ENCODE measurements at places on chromosomes 5 and 9.

- H3K36me3 ChIP-seq = peaks cover 16% of the 10 kb centered on the region
- no peak overlapping the region for H3K27ac ChIP-seq
- H3K27me3 ChIP-seq = no peaks in the 10 kb centered on the region
- H3K4me1 ChIP-seq = peaks cover 49% of the 10 kb centered on the region
- no peak for DNase-seq
These were observed 212.0 kb downstream of the ARHGAP26 start for GRCh38 chr5:142981886-142982820.

- H3K4me3 ChIP-seq = no peak overlapping the region
- no peak for DNase-seq
- no peaks in the 10 kb centered on the region for H3K4me1 ChIP-seq
- peaks cover 4% of the 10 kb centered on the region for H3K27me3 ChIP-seq
These were observed 25.1 kb downstream of the GDNF start for GRCh38 chr5:37814699-37815098.

GRCh38 chr5:141343953-141344463, 379 bp downstream of the PCDHGA3 start:
- no peak for DNase-seq
- peak overlapping the region; percentile 61 for H3K4me3 ChIP-seq
- no peak overlapping the region for H3K27ac ChIP-seq
- H3K27me3 ChIP-seq = peaks cover 13% of the 10 kb centered on the region
- H3K36me3 ChIP-seq = no peaks in the 10 kb centered on the region

- no peak overlapping the region for H3K27ac ChIP-seq
- no peak for DNase-seq
- no peaks in the 10 kb centered on the region for H3K4me1 ChIP-seq
- peaks cover 1% of the 10 kb centered on the region for H3K27me3 ChIP-seq
- H3K4me3 ChIP-seq = no peak overlapping the region
These were observed 201.2 kb downstream of the MSX2 start for GRCh38 chr5:174925586-174925985.

GRCh38 chr9:76576344-76576743, 117.4 kb downstream of the GCNT1 start:
- H3K27me3 ChIP-seq = peaks cover 5% of the 10 kb centered on the region
- H3K4me1 ChIP-seq = peaks cover 29% of the 10 kb centered on the region
- H3K4me3 ChIP-seq = no peak overlapping the region
- peak; percentile 57 for DNase-seq

DNA sequence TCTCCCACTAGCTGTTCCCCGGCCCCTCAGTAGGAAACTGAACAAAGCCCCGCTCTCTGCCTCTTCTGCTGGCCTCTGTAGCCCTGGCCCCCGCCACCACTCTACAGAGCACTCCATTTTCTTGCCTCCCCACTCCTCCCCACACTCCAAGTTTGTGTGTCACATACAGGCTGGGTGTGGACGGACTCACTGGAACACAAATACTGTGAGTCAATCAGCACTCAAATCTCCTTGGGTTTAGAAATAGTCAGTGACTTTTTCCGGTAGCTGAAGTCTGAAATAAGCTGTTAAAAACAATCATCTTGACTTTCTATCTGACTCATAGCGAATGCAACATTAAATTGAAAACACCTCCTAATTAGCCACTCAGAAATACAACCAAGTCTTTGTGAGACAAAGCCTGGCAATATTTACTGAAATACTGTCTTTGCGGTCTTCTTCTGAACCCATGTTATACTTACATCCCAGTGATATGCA, 122.5 kb downstream of the LHFPL2 start:
- no peak overlapping the region for H3K27ac ChIP-seq
- H3K4me3 ChIP-seq = no peak overlapping the region
- no peak for DNase-seq
- no peaks in the 10 kb centered on the region for H3K36me3 ChIP-seq

GRCh38 chr5:6749026-6749716, 35.9 kb downstream of the TENT4A start:
- peaks cover 83% of the 10 kb centered on the region for H3K36me3 ChIP-seq
- no peak overlapping the region for H3K4me3 ChIP-seq
- no peaks in the 10 kb centered on the region for H3K27me3 ChIP-seq
- H3K27ac ChIP-seq = peak overlapping the region; percentile 21

- H3K27me3 ChIP-seq = peaks cover 71% of the 10 kb centered on the region
- peaks cover 5% of the 10 kb centered on the region for H3K4me1 ChIP-seq
- no peak for DNase-seq
- H3K27ac ChIP-seq = no peak overlapping the region
- H3K4me3 ChIP-seq = no peak overlapping the region
These were observed 1.6 kb downstream of the FSTL4 start for GRCh38 chr5:133610489-133611356.

DNA sequence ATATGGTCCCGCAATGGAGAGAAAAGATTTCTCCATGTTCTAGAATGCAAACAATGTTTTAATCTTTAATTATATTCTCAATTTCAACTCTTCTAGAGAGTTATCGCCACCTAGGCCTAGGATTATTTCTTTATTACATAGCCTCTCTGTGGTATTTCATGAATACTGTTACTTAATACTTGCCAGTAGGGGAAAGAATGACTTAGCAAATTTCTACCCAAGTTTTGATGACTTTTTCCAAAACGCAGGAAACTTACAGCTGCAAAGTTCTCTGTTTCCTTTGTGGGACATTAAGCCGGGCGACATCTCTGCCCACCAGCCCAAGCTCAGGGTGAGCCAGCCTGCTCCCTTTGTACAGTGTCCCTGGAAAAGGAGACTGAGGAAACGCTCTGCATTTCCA, 73.8 kb downstream of the MED27 start:
- H3K4me3 ChIP-seq = no peak overlapping the region
- H3K27me3 ChIP-seq = no peaks in the 10 kb centered on the region
- peaks cover 17% of the 10 kb centered on the region for H3K36me3 ChIP-seq
- peaks cover 36% of the 10 kb centered on the region for H3K4me1 ChIP-seq

DNA sequence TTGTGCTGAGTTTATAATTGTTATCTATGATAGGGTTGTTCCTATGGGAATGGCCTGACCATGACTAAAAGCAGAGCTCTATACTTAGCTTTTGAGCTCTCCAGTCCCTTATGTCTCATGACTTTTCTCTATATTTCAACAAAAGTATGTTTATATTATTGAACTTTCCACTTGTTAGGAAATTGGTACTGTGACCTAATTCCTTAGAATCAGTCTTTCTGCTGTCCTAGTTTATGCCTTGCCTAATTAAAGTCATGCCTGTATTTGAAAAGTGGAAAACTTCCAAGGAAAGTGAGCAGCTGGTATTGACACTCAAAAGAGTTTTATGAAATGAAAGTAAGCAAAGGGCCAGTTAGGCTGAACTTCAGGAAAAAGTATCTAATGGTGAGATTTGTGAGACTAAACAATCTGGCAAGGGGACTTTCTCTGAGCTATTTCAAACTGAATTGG, 68.6 kb downstream of the XRCC4 start:
- no peak overlapping the region for H3K27ac ChIP-seq
- no peaks in the 10 kb centered on the region for H3K36me3 ChIP-seq
- H3K4me3 ChIP-seq = no peak overlapping the region
- no peaks in the 10 kb centered on the region for H3K4me1 ChIP-seq

DNA sequence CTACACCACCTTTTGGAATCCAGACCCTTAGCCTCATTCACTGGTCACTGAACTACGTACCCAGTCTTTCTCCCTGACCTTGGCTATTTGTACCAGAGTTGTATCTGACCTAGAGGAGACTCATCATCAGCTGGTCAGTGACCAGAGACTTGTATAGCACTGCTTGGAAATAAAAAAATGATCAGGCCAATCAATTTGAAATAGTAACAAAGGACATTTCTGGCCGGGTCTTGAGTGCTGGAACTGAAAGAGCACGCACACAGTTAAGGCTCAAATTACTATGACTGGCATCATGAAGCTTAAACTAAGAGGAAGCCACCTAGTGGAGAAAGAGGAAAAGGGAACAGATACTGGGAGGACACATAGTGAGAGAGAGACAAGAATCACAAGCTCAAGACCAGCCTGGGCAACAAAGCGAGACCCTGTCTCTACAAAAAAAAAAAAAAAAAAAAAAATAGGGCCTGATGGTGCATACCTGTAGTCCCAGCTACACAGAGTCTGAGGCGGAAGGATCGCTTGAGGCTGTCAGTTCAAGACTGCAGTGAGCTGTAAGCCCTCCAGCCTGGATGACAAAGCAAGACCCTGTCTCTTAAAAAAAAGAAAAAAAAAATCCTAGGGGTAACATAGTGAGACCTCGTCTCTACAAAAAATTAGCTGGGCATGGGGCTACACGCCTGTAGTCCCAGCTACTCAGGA, 12.8 kb upstream of the SRP19 start:
- H3K4me1 ChIP-seq = peaks cover 5% of the 10 kb centered on the region
- H3K27me3 ChIP-seq = peaks cover 5% of the 10 kb centered on the region
- H3K4me3 ChIP-seq = no peak overlapping the region
- peaks cover 5% of the 10 kb centered on the region for H3K36me3 ChIP-seq

DNA sequence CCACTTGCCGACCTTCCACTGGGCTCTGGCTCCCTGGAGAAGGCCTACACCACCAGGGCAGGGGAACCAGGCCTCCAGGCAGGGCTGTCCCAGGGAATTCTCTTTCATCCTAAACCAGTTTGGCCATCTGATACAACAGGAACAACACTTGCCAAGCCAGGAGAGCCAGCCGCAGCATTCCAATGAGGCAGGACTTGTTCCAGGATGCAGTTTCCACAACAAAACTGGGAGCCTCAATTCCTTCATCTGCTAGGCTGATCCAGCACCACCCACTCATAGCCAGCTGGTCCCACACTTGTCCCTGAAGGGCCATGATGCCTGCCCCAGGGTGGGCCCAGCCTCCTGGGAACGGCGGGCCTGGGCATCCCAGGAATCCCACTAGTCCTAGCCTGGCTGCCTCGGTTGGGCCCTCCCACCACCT, 26.0 kb downstream of the BICD2 start:
- no peaks in the 10 kb centered on the region for H3K36me3 ChIP-seq
- H3K4me1 ChIP-seq = peaks cover 34% of the 10 kb centered on the region
- H3K4me3 ChIP-seq = no peak overlapping the region

DNA sequence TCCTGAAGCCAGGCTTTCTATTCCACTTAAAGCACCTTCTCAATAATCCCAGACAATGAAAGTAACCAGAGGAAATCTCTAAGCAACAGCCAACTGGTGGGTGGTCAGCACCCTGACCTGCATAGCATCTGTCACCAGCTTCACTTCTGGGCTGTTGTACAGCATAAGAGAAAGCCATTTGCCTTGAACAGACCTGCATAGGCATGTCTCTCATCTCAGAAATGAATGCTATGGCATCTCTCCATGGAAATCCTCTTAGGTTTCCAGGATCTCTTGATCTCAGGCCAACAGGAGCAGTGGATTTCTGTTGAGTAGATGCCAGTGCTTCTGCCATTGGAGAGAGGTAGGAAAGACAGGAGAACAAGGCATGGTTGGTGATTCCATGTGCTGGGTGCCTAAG, 213.6 kb downstream of the GRIA1 start:
- DNase-seq = no peak
- no peaks in the 10 kb centered on the region for H3K36me3 ChIP-seq
- no peaks in the 10 kb centered on the region for H3K27me3 ChIP-seq
- no peak overlapping the region for H3K27ac ChIP-seq

GRCh38 chr9:16484744-16485143, 385.7 kb downstream of the BNC2 start:
- H3K36me3 ChIP-seq = no peaks in the 10 kb centered on the region
- DNase-seq = no peak
- no peak overlapping the region for H3K27ac ChIP-seq
- H3K4me1 ChIP-seq = no peaks in the 10 kb centered on the region

DNA sequence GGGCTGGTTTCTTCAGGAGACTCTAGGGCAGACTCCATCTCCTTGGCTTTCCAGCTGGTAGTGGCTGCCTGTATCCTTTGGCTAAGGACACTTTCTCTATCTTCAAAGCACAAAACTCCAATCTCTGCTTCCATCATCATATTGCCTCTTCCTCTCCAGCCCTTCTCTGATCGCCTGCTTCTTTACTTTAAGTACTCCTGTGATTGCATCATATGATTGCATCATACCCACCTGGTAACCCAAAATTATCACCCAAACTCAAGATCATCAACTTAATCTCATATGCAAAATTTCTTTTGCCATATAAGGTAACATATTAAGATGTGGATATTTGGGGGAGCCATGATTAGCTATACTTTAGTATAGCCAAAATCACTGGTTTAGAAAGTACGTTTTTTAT, 1092.6 kb upstream of the CDH6 start:
- H3K27me3 ChIP-seq = no peaks in the 10 kb centered on the region
- H3K36me3 ChIP-seq = no peaks in the 10 kb centered on the region
- no peak overlapping the region for H3K4me3 ChIP-seq
- no peak overlapping the region for H3K27ac ChIP-seq

- no peaks in the 10 kb centered on the region for H3K36me3 ChIP-seq
- no peak overlapping the region for H3K4me3 ChIP-seq
- no peak for DNase-seq
- H3K27ac ChIP-seq = no peak overlapping the region
- H3K27me3 ChIP-seq = peaks cover 3% of the 10 kb centered on the region
These were observed 58.6 kb downstream of the LHFPL2 start for GRCh38 chr5:78589923-78590322.

DNA sequence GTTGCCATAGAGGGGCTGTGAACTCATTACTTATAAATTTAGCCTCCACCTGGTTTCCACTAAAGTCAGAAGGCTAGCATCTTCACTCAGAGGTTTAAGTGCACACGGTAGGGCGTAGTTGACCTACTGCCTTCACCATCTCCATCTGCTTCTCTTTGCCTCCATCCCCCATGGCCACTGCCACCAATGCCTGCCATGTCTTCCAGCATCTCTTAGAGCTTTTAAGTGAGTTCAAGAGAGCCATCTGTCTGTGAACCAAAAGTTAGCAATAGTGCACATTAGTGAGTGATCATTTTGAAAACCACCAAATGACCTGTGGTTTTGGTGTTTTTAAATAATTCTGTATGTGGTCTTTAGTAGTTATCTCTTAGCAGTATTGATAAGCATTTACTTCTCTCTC, 102.0 kb downstream of the DMRTA1 start:
- H3K36me3 ChIP-seq = no peaks in the 10 kb centered on the region
- no peaks in the 10 kb centered on the region for H3K27me3 ChIP-seq
- no peak overlapping the region for H3K4me3 ChIP-seq
- DNase-seq = no peak

DNA sequence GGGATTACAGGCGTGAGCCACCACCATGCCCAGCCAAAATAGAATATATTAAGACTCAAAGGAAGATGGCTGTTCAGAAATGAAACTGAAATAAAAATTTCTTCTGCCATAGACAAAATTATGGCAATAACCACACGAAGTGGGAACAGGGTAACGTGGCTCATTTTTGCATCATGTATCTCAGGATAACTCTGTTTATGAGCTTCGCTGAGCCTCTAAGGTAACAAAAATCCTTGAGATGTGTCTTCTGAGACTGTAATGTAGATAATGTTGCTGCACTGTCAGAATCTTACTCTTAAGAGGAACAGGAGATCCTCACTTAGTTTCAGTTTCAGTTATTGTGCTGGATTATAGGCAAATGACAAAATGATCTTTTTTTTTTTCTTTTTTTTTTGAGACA, 153.8 kb downstream of the GOLPH3 start:
- peaks cover 22% of the 10 kb centered on the region for H3K4me1 ChIP-seq
- no peaks in the 10 kb centered on the region for H3K36me3 ChIP-seq
- no peaks in the 10 kb centered on the region for H3K27me3 ChIP-seq
- DNase-seq = peak; percentile 10
- peak overlapping the region; percentile 70 for H3K27ac ChIP-seq
- peak overlapping the region; percentile 65 for H3K4me3 ChIP-seq

GRCh38 chr5:71809446-71809845, 90.4 kb downstream of the CARTPT start:
- peaks cover 6% of the 10 kb centered on the region for H3K27me3 ChIP-seq
- no peaks in the 10 kb centered on the region for H3K36me3 ChIP-seq
- H3K27ac ChIP-seq = no peak overlapping the region
- no peaks in the 10 kb centered on the region for H3K4me1 ChIP-seq
- no peak overlapping the region for H3K4me3 ChIP-seq
- no peak for DNase-seq

GRCh38 chr5:25285136-25285535, 640.4 kb upstream of the CDH10 start:
- no peaks in the 10 kb centered on the region for H3K27me3 ChIP-seq
- no peak overlapping the region for H3K4me3 ChIP-seq
- H3K36me3 ChIP-seq = no peaks in the 10 kb centered on the region
- H3K27ac ChIP-seq = no peak overlapping the region
- H3K4me1 ChIP-seq = no peaks in the 10 kb centered on the region
